HFF-Myc (cell line): ENCODE measurements at places on chromosomes 1 and 21.

GRCh38 chr1:179599623-179600249 lies 8.1 kb downstream of the TDRD5 start:
- DNase-seq = peak; percentile 2

DNA sequence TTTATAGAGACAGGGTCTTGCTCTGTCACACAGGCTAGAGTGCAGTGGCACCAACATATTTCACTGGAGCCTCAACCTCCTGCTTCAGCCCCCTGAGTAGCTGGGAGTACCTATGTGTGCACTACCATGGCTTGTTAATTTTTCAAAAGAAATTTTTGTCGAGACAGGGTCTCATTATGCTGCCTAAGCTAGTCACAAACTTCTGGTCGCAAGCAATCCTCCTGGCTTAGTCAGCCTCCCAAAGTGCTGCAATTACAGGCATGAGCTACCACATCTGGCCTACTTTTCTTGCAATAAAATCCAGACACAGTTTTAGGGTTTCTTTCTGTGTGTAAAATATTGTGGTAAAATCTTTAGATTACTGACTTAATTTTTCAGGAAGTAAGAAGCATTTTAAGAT lies 27.9 kb upstream of the NTPCR start:
- no peak for DNase-seq

DNA sequence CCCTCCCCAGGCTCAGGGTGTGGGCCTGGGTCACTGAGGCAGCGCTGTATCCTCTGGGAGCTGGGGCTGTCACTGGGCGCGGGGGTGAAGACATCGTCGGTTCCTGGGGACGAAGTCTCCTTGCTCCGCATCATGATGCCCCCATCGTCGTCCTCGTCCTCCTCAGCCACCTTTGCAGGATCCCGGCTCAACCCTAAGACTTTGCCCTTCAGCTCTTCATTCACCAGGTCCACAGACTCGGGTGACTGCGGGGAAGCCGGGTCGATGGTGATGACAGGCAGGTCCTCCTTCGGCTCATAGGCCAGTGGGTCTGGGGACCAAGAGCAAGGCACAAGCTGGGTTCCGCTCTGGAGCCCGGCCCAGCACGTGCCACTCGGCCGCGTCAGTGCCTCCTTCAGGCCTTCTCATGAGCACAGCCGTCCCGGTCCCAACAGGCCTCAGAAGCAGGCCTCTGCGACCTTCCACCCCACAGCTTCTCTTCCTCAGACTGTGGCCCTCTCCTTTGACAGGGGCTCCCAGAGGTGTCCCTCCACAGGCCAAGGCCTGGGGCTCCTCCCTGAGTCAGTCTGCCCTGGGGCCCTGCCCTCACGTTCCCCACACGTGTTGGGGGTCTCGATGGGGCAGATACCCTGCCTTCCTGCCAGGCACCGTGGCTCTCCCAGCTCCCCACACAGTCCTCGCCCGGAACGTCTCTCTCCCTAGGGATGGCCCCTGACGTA lies 54.4 kb downstream of the SLC9A1 start:
- DNase-seq = no peak

GRCh38 chr1:28163496-28164161 lies 12.9 kb downstream of the PTAFR start:
- DNase-seq = no peak

GRCh38 chr1:196367838-196368237 lies 240.4 kb downstream of the KCNT2 start:
- DNase-seq = no peak

DNA sequence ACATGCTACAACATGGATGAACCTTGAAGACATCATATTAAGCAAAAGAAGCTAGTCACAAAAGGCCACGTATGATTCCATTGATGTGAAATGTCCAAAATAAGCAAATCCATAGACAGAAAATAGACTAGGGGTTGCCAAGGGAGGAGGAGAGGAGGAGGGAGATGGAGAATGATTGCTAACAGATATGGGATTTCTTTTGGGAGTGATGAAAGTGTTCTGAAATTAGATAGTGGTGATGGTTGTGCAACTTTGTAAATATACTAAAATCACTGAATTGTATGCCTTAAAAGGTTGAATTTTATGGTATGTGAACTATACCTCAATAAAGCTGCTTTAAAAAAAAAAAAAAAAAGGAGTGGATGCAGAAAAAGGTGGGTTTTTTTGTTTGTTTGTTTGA lies 7.6 kb downstream of the CLSTN1 start:
- no peak for DNase-seq
